Activated naive CD8-positive, alpha-beta T cell treated with anti-CD3 and anti-CD28 coated beads, Interleukin-2, amount 50 U/mL, for 16 hours (primary cell): ENCODE measurements at places on chromosomes 7 and 10.

- no peak for DNase-seq
Measured at GRCh38 chr7:96649981-96650380, 59.7 kb downstream of the SEM1 start.

DNA sequence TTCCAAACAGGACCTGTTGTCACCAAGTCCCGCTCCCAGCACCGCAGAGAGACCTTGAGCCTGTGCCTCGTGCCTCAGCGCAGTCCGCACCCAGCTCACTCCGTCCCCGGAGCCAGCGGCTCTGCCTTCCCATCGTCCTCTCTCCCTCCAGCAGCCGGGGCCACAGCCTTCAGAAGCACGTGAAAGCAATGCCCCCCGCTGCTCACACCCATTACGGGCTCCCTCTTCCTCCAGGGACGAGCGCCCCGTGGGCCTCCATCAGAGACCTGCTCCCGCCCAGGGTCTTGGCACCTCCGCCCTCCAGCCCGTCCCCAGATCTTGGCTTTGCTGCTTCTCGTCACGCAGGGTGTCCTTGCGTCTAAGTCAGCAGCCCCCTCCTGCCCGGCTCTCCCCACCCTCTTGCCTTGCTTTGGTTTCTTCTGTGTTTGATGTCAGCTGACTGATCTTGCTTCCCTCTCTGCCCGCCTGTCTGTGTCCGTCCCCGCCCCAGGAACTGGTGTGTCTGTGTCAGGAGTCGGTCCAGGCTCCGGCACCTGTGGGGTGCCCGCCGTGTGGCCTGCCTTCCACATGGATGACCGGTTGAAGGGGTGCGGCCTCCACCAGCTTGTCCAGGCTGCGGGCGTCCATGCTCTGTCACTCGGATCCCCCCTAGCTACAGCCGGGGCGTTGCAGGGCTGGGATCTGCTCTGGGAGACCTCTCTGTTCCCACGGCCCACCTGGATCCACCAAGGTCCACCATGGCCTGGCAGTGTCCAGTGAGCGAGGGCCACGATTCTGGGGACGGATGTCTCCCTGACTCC lies 61.9 kb downstream of the FOXL3 start:
- DNase-seq: no peak

DNA sequence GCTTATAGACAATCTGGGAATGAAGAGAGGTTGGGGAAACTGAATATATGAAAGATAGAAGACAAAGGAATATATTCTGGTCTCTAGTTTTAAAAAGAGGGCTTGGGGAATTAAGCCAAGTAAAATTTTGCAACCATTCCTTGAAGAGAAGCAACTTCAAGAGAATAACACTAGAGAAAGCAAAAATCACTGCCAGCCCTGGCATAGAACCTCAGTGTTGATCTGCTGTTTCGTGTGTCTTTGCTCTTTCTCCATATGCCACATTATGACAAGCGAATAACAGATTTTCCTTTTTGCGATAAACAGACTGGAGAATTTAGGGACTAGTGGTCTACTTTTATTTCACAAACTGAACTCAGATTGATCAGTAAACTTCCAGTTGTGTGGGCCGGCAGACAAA lies 132.7 kb downstream of the XPNPEP1 start:
- no peak for DNase-seq

DNA sequence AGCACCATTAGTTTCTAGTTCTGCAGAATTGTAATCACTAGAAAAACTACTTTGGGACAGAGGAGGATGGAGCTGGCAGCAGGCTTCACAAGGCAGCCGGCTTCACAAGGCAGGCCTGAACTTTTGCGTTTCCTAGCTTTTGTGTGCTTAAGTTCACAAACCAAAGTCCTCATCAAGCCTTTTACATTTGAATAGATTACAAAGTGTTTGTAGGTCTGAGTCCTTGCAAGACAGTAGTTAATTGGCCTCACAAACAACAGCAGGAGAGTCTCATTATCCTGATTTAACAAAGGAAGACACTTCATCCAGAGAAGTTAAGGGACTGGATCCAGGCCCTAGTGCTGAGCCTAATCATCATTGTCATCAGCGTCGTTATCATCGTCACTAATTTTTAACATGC lies 147.8 kb upstream of the AUTS2 start:
- no peak for DNase-seq

DNA sequence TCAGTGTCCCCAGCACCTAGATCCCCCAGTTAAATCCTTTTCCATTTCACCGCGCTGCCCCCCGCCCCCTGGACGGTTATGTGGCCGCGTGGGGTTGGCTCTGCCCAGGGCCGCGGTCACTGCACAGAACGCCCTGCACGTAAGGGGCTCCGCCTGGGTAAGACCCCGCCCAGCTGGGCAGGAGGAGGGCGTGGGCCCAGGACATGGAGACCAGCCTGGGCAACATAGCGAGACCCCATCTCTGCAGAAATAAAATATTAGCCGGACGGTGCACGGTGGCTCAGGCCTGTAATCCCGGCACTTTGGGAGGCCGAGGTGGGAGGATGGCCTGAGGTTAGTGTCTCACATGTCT lies 650 bp upstream of the ZFAND2A start:
- DNase-seq: no peak

- no peak for DNase-seq
Measured at GRCh38 chr10:2633630-2634029, 433.7 kb upstream of the PFKP start.

GRCh38 chr10:13701157-13701919 lies 114.6 kb downstream of the PRPF18 start:
- no peak for DNase-seq
